ENCODE measurements at places on chromosomes 3 and 15. TPM values are rescaled to one million over a fixed set of nuclear protein-coding genes. Genes with fewer than 3 reads are reported as not detected.

DNA sequence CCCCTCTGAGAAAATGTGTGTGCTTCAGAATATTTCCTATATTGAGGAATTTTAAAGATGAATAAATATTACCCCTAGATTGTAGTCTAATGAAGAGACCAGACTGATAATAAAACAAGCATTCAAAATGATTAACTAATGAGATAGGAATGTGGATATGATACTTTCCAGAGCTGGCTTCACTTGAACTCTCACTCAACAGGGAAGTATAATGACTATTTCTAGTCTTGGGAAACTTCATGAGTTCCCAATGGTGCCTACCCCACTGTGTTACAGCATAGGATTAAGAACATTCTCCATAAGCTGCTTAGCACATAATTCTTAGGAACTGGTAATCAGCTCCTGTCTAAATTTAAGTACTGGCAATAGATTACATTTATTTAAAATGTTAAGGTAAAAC is 261.5 kb upstream of the ZNF385D start:
- no peak overlapping the region for H3K27ac ChIP-seq
- no peaks in the 10 kb centered on the region for H3K4me1 ChIP-seq
- no peak for DNase-seq
- no peaks in the 10 kb centered on the region for H3K36me3 ChIP-seq

RASGRP1 gene
- total RNA-seq: 0.36 TPM

POLQ gene
- total RNA-seq: 1.5 TPM

GRCh38 chr3:7393944-7394605 is 533.2 kb downstream of the GRM7 start:
- no peaks in the 10 kb centered on the region for H3K36me3 ChIP-seq
- no peaks in the 10 kb centered on the region for H3K4me1 ChIP-seq

- H3K36me3 ChIP-seq: no peaks in the 10 kb centered on the region
- no peak for DNase-seq
- no peaks in the 10 kb centered on the region for H3K27me3 ChIP-seq
- H3K27ac ChIP-seq: no peak overlapping the region
- no peaks in the 10 kb centered on the region for H3K4me1 ChIP-seq
These were observed 112.6 kb downstream of the GABRB3 start for GRCh38 chr15:26660241-26660640.

- peak; percentile 91 for DNase-seq
- H3K27ac ChIP-seq: peak overlapping the region; percentile 69
- H3K4me1 ChIP-seq: peaks cover 15% of the 10 kb centered on the region
- H3K27me3 ChIP-seq: no peaks in the 10 kb centered on the region
- H3K4me3 ChIP-seq: peak overlapping the region; percentile 88
- no peaks in the 10 kb centered on the region for H3K36me3 ChIP-seq
These were observed 533 bp downstream of the RYK start for GRCh38 chr3:134249935-134250716.

DNA sequence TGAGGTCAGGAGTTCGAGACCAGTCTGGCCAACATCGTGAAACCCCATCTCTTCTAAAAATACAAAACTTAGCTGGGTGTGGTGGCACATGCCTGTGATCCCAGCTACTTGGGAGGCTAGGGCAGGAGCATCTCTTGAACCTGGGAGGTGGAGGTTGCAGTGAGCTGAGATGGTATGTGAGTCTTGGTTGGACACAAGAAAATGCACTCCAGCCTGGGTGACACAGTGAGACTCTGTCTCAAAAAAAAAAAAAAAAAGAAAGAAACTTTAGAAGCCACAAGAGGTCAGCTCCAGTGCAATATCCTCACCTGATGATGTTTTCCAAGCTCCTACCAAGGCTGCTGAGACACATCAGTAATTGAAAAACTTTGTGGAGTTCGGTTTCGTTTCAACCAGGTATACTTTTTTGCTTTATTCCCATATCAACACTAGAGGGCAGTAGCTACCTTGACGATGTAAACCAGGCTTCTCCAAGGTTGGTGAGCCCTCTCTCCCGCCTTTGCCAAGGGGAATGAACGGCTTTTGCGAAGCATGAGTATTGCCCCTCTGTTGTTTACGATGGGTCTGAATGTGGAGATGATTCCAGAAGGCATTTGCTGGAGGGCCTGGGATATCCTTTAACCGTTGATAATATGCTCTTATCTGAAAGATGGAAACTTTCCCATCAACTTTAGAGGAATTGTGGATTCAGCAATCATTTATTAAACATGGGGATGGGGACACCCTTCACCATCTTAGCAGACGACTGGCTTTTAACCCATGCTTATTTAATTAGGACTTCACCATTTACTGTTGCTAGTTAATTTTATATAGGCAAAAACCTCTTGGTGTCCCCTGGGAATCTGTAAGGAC is 202.8 kb downstream of the SV2B start:
- H3K27me3 ChIP-seq: peaks cover 33% of the 10 kb centered on the region
- no peaks in the 10 kb centered on the region for H3K4me1 ChIP-seq
- peak; percentile 83 for DNase-seq
- H3K36me3 ChIP-seq: no peaks in the 10 kb centered on the region

GRCh38 chr3:149319750-149320149 is 13.7 kb downstream of the TM4SF18 start:
- no peak for DNase-seq
- no peaks in the 10 kb centered on the region for H3K27me3 ChIP-seq
- no peak overlapping the region for H3K27ac ChIP-seq
- H3K4me1 ChIP-seq: peaks cover 20% of the 10 kb centered on the region
- H3K36me3 ChIP-seq: no peaks in the 10 kb centered on the region

- peaks cover 45% of the 10 kb centered on the region for H3K36me3 ChIP-seq
- no peak for DNase-seq
- H3K27me3 ChIP-seq: no peaks in the 10 kb centered on the region
- H3K4me1 ChIP-seq: peaks cover 30% of the 10 kb centered on the region
- H3K27ac ChIP-seq: no peak overlapping the region
These were observed 3.9 kb downstream of the RPLP1 start for GRCh38 chr15:69456208-69457166.

Measured in osteoblast (primary cell).